ENCODE measurements at places on chromosomes 3 and 15.

- no peaks in the 10 kb centered on the region for H3K4me1 ChIP-seq
- no peak overlapping the region for H3K4me3 ChIP-seq
- DNase-seq, result peak; percentile 50
- H3K36me3 ChIP-seq, result no peaks in the 10 kb centered on the region
Observed at GRCh38 chr3:150469031-150469930, 61.2 kb downstream of the TSC22D2 start.

DNA sequence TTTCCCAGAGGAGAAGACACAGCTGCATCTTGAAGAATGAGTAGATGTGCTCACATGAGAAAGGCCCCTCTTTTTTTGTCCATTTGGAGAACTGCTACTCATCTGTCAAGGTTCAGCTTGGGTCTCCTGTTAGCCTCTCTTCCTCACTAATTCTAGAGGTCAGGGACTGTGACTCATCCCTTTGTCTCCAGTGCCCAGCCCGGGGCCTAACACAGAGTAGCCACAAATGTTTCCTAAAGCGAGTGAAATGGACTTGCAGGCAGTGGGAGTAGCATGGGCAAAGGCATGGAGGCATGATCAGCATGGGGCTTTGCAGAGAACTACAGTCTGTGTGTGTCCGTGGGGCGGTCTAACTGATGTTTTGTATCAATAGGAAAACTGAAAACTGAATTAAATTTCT is 33.9 kb upstream of the MRPS22 start:
- no peak for DNase-seq
- no peak overlapping the region for H3K4me3 ChIP-seq
- H3K36me3 ChIP-seq, result no peaks in the 10 kb centered on the region
- no peak overlapping the region for H3K27ac ChIP-seq

GRCh38 chr3:195715134-195715533 is 5.6 kb upstream of the MUC20 start:
- no peaks in the 10 kb centered on the region for H3K27me3 ChIP-seq
- no peak overlapping the region for H3K27ac ChIP-seq
- no peak for DNase-seq
- H3K4me3 ChIP-seq, result no peak overlapping the region
- H3K4me1 ChIP-seq, result no peaks in the 10 kb centered on the region
- H3K36me3 ChIP-seq, result no peaks in the 10 kb centered on the region

- peaks cover 14% of the 10 kb centered on the region for H3K4me1 ChIP-seq
- no peak overlapping the region for H3K4me3 ChIP-seq
- H3K27ac ChIP-seq, result no peak overlapping the region
Observed at GRCh38 chr3:124599147-124599765, 131.0 kb upstream of the UMPS start.

GRCh38 chr3:196524527-196524926 is 9.4 kb upstream of the SMCO1 start:
- H3K4me1 ChIP-seq, result peaks cover 6% of the 10 kb centered on the region
- no peak overlapping the region for H3K4me3 ChIP-seq
- H3K36me3 ChIP-seq, result no peaks in the 10 kb centered on the region
- H3K27ac ChIP-seq, result no peak overlapping the region

DNA sequence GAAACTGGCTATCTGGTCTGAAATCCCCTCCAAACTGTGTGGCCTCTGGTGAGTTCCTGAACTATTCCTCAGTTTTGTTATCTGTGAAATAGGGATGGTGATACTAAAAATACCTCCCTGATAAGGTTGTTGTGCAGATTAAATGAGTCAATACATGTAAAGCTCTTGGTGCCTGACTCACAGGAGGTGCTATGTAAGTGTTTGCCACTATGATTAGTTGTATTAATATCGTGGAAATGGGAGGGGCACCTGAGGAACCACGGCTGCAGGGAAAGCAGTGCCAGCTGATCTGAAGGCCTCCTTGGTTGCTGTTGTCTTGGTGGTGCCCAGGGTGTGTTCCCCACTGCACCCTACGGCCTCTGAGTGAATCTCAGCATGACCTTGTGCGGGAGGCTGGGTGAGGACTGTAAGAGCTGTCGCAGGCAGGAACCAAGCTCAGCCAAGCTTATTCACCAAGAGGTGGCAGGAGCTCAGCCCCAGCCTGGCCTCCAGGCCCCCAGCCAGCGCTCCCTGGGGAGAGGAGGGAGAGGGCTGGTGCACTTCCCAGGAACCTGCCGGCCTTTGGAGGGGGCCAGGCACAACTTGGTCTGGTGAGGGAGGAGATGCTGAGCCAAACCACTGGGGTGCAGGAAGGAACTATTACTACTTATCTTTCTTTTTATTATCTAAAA is 44.8 kb upstream of the CCDC174 start:
- no peaks in the 10 kb centered on the region for H3K27me3 ChIP-seq
- H3K4me1 ChIP-seq, result peaks cover 8% of the 10 kb centered on the region
- H3K4me3 ChIP-seq, result no peak overlapping the region
- DNase-seq, result no peak

DNA sequence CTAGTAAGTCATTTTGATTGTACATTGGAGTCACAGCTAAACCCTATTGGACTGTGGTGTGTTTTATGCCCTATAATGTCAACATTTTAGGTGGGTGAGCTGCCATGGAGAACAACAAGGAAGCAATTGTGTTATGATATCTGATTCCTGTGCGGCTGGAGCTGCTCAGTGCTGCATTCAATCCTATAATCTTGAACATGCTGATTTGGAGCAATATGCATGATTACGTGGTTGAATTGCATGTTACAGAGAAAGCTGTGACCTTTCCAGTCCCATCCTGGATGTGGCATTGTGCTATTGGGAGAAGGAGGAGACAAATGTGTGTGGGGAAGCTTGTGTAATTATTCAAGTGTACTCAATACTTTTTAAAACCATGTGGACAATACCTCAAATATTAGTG is 20.1 kb upstream of the C3orf49 start:
- no peaks in the 10 kb centered on the region for H3K4me1 ChIP-seq
- no peak overlapping the region for H3K27ac ChIP-seq
- H3K27me3 ChIP-seq, result no peaks in the 10 kb centered on the region
- DNase-seq, result no peak

DNA sequence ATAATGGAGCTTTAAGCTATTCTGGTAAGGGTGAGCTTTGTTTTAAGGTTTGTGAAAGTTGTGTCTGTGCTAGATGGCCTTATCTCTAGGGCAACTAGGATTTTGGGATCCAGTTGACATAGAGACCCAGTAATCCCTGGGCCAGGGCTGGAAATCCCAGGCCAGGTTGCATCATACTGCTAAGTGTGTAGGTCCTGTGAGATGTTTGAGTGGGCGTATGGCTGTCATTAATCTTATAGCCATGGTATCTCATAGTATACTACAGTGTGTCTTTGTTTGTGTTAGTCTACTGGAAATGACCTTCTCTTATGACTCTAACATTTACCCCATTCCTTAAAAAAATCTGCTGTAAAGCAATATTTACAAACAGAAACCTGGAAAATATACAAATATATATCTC is 151.4 kb downstream of the CACNA2D3 start:
- DNase-seq, result no peak
- no peak overlapping the region for H3K27ac ChIP-seq
- H3K27me3 ChIP-seq, result no peaks in the 10 kb centered on the region
- no peak overlapping the region for H3K4me3 ChIP-seq
- no peaks in the 10 kb centered on the region for H3K4me1 ChIP-seq

DNA sequence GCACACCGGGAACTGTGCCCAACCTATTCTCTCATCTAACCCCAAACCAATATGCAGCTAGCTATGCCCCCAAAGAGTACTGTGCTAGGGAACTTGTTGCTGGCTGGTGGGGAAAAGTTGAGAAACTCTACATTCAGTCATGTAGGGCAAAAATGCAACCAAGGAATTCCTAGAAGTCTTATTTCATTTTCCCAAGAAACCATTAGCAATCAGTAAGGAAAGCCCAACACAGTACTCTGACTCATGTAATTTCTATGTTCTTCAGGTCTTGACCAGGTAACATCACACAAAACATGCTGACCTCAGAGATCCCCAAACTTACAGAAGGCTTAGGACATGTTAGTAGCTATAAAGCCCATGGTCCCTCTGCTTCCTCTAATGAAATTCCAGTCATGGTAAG is 52.1 kb downstream of the TASOR start:
- H3K4me3 ChIP-seq, result no peak overlapping the region
- no peak overlapping the region for H3K27ac ChIP-seq
- H3K27me3 ChIP-seq, result no peaks in the 10 kb centered on the region

DNA sequence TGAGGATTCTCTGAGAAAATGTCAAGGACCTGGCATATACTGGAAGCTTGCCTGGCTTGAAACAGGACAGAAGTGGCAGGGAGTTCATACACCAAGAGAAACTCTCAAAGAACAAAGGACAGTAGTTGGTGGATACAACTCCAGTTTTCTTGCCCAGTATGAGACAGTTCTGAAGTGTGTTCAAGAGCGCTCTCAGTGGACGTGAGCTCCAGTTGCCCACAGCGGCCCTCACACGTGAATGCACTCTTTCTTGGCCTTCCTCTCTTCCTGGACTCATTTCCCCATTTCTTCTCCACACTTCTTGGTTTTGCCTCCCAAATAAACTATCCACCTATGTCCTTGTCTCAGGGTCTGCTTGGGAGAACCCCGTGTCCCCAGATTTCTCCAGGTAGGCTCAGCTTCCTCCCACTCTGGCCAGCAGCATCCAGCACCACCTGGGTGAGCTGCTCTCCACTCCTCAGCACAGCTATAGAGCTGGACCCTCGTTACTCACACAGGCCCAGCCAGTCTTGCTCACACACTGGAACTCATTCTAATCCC is 54.5 kb downstream of the DCLK3 start:
- no peak overlapping the region for H3K27ac ChIP-seq
- H3K36me3 ChIP-seq, result no peaks in the 10 kb centered on the region
- H3K4me1 ChIP-seq, result no peaks in the 10 kb centered on the region
- H3K4me3 ChIP-seq, result no peak overlapping the region

DNA sequence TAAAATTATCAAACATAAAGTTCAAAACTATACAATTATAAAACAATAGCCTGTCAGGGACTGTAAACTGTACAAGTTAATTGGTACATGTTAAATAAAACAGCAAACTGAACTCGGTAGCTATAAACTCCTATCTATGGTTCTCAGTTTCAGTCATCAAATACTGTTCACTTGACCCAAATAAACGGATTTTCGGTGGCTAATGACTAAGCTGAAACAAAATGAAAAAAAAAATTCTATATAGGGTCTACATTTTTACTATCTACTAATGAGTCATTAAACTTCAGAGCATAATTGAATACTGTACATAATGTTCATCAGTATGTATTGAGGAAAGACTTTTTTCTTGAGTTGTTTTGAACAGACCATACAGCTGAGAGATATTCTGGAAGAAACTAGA is 6.6 kb downstream of the PROK2 start:
- H3K4me1 ChIP-seq, result no peaks in the 10 kb centered on the region
- H3K27ac ChIP-seq, result no peak overlapping the region
- no peaks in the 10 kb centered on the region for H3K36me3 ChIP-seq
- H3K4me3 ChIP-seq, result no peak overlapping the region

DNA sequence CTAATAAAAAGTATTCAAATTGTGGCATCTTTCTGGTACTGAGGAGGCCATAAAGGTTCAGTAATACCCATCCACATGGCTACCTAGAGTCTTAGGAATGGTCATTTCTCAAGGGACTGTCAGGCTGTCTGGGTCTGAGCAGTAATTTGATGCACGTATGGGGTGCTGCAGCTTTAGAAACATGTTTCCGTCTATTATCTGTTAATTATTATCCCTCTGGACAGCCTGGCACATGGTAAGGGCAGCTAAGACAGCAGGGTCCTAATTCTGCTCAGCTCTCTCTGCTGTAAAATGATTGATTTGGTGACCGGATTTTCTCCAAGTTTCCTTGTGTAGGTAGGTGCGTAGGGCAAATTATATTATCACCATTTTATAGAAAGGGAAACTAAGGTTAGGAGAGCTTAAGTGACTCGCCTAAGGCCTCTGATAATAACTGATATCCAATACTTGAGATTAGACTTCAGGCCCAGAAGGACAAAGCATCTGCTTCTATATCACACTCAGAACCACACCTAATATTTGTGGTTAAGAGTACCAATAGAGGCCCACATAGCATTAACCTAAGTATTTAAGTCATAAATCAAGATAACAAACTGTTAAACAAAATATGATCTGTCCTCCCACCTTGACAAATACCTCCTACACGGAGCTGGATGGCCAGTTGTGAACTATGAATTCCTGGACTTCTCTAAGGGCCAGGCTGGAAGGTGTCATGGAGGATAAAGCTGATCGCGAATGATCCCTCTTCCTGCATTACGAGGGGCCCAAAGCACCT is 2.9 kb upstream of the RAP2B start:
- H3K27me3 ChIP-seq, result no peaks in the 10 kb centered on the region
- no peaks in the 10 kb centered on the region for H3K36me3 ChIP-seq
- H3K4me1 ChIP-seq, result peaks cover 4% of the 10 kb centered on the region
- no peak overlapping the region for H3K27ac ChIP-seq
- no peak for DNase-seq
- no peak overlapping the region for H3K4me3 ChIP-seq

GRCh38 chr15:75809986-75810750 is 33.1 kb upstream of the UBE2Q2 start:
- DNase-seq, result no peak
- H3K27ac ChIP-seq, result no peak overlapping the region
- no peaks in the 10 kb centered on the region for H3K36me3 ChIP-seq
- H3K27me3 ChIP-seq, result no peaks in the 10 kb centered on the region
- H3K4me1 ChIP-seq, result no peaks in the 10 kb centered on the region

- no peaks in the 10 kb centered on the region for H3K27me3 ChIP-seq
- no peak for DNase-seq
- H3K4me3 ChIP-seq, result no peak overlapping the region
- H3K27ac ChIP-seq, result no peak overlapping the region
Observed at GRCh38 chr3:48776854-48777253, 59.8 kb upstream of the IP6K2 start.

DNA sequence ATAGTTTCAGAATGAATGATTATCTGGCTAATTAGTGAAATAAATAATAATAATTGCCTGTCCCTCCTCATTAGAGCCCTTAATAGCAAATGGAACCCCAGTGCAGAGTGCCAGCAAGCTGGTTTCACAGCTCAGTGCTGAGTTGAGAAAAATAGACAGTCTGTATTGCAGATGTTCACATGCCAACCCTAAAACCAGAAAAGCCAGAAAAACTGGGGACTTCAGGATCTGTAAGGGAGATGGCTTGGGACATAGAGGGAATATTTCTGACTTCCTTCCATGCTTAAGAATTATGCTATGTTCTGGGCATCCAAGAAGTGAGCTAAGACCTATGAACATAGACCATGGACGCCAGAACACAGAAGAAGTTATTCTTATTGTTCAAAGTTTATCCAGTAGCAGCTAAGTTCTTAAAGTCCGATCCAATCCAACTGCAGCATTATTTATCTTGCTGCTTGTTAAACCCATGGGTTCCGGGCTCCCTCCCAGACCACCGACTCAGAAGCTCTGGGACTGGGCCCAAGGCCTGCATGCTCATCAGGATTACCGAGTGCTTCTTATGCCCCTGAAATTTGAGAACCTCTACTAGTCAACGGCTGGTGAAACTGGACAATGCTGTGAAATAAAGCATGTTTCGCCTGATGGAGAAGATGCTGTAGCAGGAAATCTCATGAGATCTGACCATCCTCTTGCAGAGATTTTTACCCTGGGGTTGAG is 158.3 kb downstream of the FOXB1 start:
- no peaks in the 10 kb centered on the region for H3K36me3 ChIP-seq
- no peaks in the 10 kb centered on the region for H3K4me1 ChIP-seq
- no peaks in the 10 kb centered on the region for H3K27me3 ChIP-seq
- no peak overlapping the region for H3K27ac ChIP-seq
- DNase-seq, result no peak

- no peaks in the 10 kb centered on the region for H3K36me3 ChIP-seq
- DNase-seq, result peak; percentile 95
- H3K27me3 ChIP-seq, result no peaks in the 10 kb centered on the region
- peaks cover 6% of the 10 kb centered on the region for H3K4me1 ChIP-seq
- peak within 1 kb of the TSS; percentile 45 for H3K4me3 ChIP-seq
Observed at GRCh38 chr3:190321789-190322603, at the start of gene CLDN1. Gene CLDN1, minus strand, starts transcription at chr3:190322446. Its CDS starts 240 bp downstream, at chr3:190322206.

GRCh38 chr15:45476410-45476809 is 46.1 kb downstream of the SLC30A4 start:
- no peaks in the 10 kb centered on the region for H3K4me1 ChIP-seq
- H3K27me3 ChIP-seq, result no peaks in the 10 kb centered on the region
- H3K27ac ChIP-seq, result no peak overlapping the region
